ENCODE measurements at places on chromosomes 7 and 10.

DNA sequence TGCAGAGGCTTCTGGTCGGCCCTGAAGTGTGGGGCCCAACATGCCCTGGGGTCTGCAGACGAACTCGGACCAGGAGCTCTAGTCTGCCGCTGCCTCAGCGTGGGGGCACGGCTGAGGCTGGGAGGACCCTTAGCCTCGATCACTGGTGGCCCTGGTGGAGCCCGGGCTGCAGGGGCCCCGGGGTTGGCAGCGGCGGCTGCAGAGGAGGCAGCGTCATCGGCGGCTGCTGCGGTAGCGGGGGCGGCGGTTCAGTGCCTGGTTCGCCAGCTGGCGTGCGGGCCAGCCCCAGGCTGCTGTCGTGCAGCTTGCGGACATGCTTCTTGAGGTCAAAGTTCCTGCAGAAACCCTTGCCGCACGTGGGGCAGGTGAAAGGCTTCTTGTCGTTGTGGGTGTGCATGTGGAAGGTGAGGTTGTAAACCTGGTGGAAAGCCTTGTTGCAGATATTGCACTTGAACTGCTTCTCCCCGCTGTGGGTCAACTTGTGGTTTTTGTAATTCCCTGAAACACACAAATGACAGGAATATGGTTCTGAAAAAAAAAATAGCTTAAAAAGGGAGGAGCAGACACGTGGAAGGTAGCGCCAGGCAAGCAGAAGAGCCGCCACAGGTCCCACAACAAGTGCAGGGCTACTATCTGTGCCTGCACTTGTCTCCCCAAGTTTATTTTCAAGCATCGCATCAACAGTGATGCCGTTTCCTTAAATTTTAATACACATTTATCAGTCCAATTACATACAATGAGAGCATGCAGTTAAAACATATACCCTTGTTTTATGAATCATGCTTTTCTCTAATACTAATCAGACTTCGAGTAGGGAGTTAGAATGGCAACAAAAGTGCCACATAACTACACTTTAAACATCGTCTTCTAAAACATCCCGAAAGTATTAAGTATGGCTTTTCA lies 2.4 kb downstream of the FEZF1 start:
- no peak for DNase-seq

DNA sequence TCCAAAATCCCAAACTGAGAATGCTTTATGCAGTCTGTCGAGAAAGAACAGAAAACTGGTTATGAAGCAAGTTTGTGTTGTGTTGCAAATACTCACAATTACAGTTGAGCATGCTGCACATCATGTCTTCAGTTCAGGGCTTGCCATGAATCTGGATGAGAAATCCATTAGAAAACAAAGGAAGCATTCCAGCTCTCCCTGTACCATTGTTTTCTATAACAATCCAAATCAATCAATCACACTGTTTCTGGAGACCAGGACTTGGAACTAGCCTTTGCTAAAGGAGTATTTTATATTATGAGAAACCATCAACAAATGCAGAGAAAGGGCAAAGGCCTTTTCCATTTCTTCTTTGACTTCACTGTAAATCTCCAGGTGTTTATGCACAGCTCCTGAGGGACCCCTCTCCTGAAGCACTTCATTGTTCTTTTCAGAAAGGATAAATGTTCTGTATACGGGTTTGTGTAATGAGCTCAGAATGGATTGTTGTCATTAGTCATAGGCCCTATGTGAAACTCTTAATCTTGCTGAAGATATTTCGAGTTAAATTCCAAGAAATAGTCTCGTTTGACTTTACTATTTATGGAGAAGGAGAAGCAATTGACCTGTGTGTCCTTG lies 364.7 kb upstream of the POM121L12 start:
- DNase-seq = no peak

DNA sequence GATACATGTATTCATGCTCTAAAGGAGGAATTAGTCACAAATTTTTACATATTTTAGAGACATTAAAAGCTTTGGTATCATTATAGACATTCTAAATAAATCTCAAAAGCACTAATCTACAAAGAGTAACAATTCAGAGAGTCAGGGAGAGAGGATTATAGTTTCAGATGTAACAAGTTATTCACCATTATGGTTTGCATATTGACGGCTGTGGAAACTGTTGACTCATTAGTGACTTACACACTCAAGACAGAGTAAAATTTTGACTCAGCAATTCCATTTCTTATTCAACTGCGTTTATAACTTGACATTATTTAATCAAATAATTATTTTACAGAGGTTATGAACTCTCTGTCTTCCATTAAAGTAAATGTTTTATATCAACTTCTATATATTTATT lies 95.4 kb upstream of the SEMA3C start:
- no peak for DNase-seq

DNA sequence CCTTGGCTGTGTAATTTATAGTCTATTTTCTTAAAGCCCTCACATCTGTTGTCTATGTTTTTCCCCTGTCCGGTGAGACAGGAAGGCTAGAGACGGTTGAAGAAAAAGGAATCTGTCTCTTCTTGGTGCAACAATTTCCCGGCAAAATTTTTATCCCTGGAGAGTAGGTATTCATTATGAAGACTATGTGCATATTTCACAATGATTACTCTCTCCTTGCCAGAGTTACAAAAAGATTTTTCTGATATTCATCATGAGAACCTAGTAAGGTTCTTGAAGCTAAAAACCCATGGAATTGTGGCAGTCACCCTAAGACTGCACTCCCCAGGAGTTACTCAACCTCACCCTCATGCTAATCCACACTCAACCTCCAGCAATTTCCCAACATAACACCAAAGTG lies 55.0 kb upstream of the GHITM start:
- no peak for DNase-seq

DNA sequence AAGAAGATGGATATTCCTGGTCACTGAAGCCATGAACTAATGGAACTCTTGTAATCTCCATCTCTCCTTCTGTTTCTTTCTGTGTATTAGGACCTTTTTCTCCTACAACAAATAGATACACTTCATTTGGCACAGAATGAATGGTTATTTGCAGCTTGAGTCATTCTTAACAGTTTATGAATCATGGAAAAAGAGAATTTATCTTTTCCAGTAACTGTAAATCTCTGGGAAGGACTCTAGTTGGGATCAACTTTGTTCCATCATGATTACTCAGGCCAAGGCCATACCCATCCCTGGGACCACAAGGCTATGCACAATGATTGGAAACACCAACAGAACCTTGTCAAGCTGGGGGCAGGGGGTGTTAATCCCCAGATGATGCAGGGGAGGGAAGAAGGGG lies 36.1 kb upstream of the MDFIC start:
- no peak for DNase-seq

DNA sequence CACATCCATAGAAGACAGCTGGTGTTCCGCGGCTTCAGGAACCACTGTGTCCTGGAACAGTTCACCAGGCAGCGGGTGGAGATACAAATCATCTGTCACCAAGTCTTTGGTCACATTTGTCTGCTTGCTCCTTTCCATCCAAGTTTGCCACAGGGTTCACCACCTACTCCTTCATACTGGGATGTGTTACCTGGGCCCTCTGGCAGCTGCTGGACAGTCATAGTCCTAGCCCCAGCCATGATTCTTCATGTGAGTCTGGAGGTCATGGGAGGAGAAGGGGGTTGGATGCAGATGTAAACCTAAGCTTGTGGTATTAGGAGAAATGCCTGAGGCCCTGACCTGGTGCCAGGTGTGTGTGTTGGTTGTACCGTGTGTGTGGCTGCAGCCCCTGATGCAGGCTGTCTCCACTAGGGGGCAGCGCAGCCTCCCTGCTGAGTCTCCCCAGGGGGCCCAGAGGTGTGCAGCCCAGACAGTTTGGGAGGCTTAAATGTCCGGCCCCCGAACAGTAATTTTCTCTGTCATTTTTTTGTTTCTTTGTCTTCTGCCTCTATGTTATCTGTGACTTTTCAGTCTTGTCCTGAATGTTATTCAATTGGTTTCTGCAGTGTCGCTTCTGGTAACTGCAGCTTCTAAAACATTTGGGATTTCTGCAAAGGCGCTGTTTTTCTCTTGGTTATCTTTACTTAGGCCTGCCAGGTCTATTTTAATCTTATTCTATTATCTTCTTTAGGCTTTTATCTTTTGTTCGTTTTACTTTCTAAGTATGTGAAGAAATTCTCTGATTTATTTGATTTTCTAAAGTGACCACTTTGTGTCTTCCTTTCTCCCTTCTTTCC lies 14.8 kb downstream of the NPS start:
- no peak for DNase-seq

GRCh38 chr7:33432821-33433220 lies 303.5 kb downstream of the BBS9 start:
- DNase-seq = no peak

- no peak for DNase-seq
These were observed 23.6 kb downstream of the FGFR2 start for GRCh38 chr10:121574519-121575166.

- DNase-seq = no peak
These were observed 2.4 kb downstream of the ZMIZ2 start for GRCh38 chr7:44750921-44751571.

DNA sequence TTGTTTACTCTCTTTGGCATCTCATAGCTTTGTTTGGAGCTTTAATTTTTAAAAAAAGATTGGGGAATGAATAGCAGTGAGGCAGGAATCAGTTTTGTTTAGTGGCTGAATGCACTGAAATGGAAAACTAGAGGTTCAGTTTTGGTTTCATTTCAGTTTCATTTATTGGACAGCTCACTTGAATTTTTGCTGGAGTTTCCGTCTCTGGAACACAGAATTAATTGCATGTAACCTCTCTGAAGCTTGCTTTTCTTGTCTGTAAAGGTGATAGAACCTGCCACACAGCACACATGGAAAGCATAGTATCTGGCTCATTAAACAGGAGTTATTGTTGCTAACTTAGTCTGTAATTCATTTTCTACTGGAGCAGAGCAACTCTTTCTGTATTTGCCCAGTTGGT lies 7.1 kb downstream of the GRM8 start:
- no peak for DNase-seq

DNA sequence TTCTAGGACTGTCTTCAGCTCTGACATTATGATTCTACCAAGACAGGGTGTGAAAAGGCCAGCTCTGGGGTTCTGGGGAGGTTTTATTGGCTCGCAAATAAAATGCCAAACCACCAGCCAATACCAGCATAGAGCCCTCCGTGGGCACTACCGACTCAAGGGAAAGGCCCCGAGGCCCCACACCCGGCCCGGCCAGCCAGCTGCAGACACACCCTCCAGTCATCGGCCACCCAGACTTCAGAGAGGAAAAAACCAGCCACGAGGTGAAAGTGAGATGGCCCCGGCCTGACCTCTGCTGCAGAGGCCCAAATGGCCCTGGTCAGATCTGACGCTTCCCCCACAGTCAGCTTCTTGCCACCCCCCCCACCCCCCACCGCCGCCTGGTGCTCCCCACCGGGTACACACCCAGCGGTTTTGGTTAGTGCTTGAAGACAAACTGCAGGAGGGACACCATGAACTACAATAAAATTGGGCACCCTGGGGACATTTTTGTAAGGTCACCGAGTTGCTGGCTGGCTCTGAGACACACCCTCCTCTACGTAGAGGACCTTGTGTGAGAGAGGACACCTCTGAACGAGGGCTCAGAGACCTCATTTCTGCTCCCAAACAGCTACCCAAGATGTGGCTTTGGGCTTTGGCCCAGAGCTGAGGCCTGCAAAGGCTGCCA lies 79.9 kb downstream of the PRKAG2 start:
- no peak for DNase-seq

DNA sequence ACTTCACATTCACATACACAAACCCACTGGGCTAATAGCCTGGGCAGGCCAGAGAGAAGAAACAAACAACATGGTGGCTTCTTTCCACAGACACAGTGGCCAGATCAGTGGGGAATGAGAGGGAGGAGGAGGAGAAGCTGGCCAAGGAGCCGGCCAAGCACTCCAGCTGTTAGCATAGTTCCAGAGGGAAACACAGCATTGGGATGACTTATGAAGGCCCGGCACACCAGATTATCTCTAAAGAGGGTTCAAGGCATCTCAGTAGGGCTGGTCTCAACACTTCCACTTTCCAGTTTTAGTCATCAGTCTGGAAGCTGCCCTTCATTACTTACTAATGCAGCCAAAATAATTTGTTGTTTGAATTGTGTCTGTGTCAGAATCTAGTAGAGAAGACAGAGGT lies 42.1 kb upstream of the GPR26 start:
- no peak for DNase-seq

DNA sequence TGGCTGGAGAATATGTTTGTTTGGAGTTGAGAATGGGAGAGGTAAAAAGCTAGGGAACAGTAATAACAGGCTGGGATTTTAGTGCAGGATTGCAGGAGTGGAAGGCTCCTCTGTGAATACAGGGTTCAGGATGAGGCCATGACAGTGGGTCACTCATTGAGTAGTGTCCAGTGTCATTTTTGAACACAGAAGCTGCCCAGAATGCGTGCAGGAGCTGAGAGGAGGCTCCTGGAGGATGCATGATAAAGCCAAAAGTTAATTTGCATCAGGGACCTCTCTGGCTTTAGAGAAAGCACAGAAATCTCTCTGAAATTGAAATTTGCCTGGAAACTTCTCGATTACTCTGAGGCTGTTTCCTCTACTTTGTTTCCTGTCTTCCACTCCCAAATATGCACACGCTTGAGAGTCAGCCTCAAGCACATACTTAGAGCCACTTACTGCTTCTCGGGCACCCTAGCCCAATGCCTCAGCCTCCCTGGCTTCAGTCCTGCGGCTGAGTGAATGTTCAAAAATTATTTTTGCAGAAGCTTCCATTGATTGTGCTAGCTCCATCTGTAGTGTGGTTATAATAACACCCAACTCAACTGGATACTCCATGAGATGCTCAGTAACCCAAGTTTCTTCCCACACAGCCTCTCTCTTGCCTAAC lies 1.8 kb upstream of the GALNT17 start:
- no peak for DNase-seq

DNA sequence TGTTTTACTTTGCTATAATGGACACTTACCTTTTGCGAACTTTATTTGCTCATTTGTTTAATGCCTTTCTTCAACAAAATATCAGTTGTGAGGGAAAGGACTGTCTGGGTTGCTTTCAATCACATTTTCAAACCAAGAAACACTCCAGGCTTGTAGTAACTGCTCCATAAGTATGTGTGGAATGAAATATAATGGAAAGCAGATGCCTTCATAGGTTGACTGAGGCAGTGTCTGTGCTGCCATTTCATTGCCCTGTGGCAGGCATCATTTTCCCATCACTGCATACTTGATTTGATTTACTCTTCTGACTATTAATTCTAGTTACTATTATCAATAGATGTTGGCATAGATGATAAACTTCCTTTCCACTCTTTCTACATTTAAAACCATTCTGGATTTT lies 762.3 kb downstream of the CNTNAP2 start:
- no peak for DNase-seq

GRCh38 chr7:2175514-2175913 lies 57.2 kb downstream of the MAD1L1 start:
- no peak for DNase-seq

Measured in activated naive CD4-positive, alpha-beta T cell (primary cell).